ENCODE measurements at places on chromosomes 6 and 20.

DNA sequence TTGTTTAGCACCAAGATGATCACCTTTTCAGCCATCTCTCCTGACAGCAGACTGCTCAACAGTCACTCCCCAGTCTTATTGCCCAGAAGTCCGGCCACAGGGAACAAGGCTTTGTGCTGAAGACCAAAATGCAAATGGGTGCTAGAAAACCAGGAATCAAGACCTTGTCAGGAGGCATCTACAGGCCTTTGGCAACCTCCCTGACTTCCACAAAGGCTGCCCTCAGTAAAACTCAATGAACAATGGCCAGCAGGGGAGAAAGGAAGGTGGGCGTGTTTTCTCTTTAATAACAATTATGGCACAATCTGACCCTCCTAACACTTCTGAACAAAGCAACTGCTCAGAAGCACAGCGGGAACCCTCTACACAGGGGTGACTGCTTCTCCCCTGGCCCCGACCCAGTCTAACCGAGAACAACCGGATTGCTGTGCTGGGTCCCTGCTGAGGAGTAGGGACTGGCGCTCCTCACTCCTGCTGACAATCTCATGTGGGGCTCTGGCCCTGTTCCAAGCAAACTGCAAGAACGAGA is 41.6 kb downstream of the PLCG1 start:
- no peak for DNase-seq

GRCh38 chr20:13665709-13666395 is 27.1 kb upstream of the TASP1 start:
- DNase-seq = no peak

DNA sequence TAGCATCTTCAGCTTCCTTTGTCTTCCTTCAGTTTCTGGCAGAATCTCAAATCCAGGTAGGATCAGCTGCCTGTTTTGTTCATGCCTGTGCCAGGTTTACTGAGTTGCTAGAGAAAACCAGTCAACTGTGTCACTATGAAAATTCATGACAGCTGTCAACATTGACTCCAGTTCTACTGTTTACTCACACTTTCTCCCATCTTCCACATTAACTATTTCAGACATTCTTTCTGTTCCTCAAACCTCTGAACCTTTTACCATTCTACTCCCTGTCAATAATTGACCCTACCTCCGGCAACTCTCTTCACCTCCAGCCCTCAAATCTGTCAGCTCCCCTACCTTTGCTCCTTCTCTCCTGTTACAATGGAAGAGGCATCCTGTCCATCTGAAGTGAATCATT is 8.5 kb downstream of the ENPP4 start:
- DNase-seq = no peak

- DNase-seq = no peak
Observed at GRCh38 chr6:42864602-42865001, 14.8 kb upstream of the RPL7L1 start.

- no peak for DNase-seq
Observed at GRCh38 chr20:36544134-36545018, 3.1 kb downstream of the MYL9 start.

DNA sequence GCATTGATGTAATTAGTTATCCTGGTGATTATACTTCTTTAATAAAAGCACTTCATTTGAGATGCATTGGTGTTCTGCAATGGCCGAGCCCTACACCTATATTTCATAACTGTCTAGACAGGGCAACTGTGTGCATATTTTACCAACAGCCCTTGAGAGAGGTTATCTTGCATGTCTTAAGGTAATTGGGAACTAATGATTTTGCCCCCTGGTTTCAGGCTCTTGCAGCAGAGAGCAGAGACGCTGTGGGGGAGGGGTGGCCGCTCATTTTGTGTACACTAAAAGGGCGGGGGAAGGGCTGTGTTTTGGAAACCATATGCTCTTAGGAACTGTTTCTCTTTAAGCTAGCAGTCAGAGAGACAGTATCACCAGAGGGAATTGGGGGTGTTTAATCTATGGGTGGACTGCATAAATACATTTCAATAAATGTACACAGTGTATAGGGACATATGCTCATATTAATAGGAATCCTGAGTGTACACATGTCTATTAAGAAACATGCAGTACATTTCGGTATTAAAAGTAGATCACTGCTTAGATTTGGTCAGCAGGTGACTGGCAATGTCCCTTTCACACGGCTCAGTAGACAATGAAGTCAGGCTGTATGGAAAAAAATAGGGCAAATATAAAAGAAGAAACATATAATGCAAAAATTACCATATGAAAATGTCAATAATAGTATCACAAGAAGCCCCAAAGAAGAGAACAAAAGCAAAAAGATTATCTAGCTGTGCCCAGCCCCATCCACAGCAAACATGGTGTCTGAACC is 402.9 kb upstream of the CITED2 start:
- DNase-seq = no peak

All from stimulated activated CD8-positive, alpha-beta memory T cell treated with anti-CD3 and anti-CD28 coated beads, Interleukin-4, amount 100 ng/mL, for 1 hour (primary cell).